ENCODE measurements at places on chromosomes 12 and 14.

DNA sequence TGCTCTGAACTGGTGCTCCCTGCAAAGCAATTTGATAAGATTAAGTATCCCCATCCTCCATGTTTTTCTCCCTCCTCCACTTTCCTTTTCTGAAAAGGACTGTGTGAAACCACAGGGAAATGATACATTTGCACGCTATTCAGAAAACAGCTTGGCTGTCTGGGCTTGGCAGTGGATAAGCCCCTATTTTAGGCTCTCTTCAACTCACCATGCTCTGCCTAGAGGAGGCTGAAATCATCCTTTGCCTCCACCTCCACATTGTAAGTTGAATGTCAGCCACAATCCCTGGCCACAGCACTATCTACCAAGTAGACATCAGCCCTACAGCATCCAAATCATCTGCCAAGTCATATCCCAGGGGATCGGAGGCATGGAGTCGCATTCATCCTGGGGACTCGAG lies 642.3 kb downstream of the RPS29 start:
- no peak for DNase-seq

- no peak for DNase-seq
Observed at GRCh38 chr12:77013091-77013490, 52.3 kb downstream of the E2F7 start.

GRCh38 chr12:124254126-124254525 lies 40.8 kb upstream of the RFLNA start:
- DNase-seq: no peak

GRCh38 chr12:123041042-123041531 lies 60.6 kb downstream of the ARL6IP4 start:
- DNase-seq: no peak

GRCh38 chr14:74223016-74223415 lies 16.2 kb upstream of the VSX2 start:
- DNase-seq: no peak

- DNase-seq: peak; percentile 51
Observed at GRCh38 chr12:96108321-96108720, 72.9 kb upstream of the LTA4H start.

GRCh38 chr12:14284184-14284722 lies 81.2 kb upstream of the ATF7IP start:
- DNase-seq: no peak

DNA sequence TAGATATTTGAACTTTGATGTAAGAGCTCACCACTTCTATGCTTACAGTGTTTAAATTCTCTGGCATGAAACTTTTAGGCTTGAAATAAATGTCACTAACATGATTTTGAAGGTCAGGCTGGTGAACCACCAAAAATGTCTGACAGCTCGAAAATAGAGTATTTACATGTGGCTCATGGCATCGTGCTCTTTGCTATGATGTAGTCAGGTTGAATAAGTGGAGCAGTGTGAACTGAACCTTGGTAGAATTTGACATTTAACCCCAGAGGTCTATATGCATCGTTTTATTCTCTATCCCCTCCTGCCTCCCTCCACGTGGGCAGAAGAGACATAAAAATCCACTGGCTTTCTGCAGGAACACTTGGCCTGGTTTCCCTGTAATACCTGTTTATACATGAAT lies 369.7 kb upstream of the ATP2B1 start:
- DNase-seq: no peak

DNA sequence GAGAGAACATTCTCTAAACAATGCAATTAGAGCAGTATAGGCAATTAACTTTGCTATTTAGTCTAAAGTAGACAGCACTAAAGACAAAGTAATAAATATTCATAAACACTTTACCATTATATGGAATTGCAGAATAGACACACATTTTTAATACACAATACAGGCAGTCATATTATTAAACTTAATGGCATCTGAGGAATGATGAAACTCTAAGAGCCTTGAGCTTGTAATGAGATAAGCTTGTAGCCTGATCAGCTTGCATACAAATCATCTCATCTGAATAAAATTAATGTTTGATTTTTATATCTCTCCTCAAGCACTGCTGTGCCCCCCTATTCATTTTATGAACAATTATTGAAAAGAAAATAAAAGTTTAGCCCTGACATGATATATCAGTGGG lies 107.6 kb downstream of the MGAT4C start:
- no peak for DNase-seq

GRCh38 chr14:22849212-22849819 lies 12.9 kb downstream of the MMP14 start:
- no peak for DNase-seq

GRCh38 chr14:89245802-89246201 lies 171.2 kb downstream of the FOXN3 start:
- DNase-seq: no peak

DNA sequence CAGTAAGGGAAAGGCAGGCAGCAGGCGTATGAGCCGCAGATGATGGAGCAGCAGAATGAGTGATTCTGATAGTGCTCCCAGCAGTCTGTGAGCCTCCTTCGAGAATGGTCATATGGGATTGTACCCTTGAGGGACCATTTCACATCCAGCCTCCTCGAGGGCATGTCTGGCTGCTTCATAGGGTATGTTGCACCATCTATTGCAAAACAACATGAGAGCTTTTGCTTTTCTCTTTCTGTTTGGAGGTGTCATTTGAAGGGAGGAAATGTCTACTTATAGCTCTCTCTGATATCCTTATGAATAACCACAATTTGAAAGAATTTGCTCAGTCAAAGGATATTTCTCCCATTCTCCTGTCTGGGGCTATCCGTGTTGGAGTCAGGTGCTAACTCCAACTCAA lies 172.8 kb downstream of the TMEM132C start:
- no peak for DNase-seq

DNA sequence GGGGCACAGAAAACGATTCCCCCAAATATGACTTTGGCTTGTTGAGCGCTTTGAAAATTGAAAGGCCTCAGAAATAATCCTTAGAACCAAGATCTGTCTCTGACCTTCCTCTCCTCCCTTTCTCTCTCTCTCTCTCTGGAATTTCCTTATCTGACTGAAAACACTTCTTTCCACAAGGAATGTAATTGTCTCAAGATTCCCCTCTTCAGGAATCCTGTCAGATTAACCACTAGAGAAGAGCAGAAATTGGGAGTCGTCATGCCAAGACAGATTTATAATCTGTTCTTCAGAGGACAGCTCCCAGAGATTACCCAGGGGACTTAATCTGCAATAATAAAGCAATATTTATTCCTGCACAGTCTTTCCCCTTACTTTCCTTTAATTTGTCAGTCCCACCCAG lies 317.6 kb downstream of the ACSS3 start:
- DNase-seq: no peak

DNA sequence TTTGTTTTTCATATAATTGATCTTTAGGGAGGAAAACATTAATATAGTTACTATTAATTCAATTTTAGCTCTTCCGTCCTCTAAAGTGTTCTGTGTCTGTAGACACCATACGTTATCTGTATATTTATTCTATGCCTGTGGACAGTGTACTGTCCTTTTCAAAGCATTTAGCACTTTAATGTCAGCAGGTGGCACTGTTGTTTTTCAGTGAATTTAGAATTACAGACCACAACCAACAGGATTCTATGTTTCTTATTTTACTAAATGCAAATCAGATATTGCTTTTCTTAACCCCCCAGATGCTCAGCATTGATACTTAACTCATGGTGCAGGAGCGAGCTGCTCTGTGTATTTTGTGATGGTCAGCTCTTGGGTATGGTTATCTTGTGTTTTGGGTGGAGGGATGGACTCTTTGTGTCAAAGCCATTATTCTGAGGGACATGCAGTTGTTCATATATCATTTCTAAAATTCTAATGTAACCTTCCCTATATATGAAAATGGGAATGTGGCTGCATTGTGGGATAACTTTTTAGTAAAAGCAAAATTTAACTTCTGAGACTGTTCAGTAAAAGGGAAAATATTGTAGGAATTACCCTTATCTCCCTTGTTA lies 65.2 kb downstream of the PAPOLA start:
- DNase-seq: no peak

GRCh38 chr12:113891739-113892520 lies 74.2 kb downstream of the RBM19 start:
- no peak for DNase-seq

GRCh38 chr12:55736780-55737580 lies 5.9 kb upstream of the GDF11 start:
- DNase-seq: peak; percentile 76

GRCh38 chr12:121793838-121794533 lies 498 bp upstream of the RHOF start:
- DNase-seq: peak; percentile 99

- DNase-seq: no peak
Observed at GRCh38 chr14:39376667-39377403, 55.4 kb downstream of the FBXO33 start.

DNA sequence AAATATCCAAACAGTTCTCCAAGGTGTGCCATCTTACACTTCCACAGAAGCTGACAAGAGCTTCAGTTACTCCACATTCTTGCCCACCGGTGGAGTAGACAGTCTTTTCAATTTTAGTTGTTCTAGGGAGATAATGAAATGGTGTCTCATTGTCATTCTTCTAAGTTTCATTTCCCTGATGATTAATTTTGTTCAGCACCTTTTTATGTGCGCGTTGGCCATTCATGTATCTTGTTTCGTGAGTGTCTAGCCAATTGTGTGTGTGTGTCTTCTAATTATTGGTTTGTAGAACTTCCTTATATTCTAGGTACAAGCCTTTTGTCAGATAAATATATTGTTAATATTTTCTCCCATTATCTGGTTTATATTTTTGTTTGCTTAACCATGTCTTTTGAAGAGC lies 63.1 kb downstream of the GLT1D1 start:
- DNase-seq: no peak

GRCh38 chr12:45329238-45329637 lies 113.3 kb downstream of the ANO6 start:
- DNase-seq: no peak

DNA sequence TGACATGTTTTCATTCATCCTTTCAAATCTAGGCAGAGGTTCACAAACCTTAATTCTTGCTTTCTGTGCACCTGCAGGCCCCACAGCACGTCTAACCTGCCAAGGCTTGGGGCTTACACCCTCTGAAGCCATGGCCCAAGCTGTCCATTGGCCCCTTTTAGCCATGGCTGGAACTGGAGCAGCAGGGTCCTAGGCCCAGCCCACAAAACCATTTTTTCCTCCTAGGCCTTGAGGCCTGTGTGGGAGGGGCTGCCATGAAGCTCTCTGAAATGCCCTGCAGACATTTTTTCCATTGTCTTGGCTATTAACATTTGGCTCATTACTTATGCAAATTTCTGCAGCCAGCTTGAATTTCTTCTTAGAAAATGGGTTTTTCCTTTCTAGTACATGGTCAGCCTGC lies 547.5 kb downstream of the KCNH5 start:
- no peak for DNase-seq

DNA sequence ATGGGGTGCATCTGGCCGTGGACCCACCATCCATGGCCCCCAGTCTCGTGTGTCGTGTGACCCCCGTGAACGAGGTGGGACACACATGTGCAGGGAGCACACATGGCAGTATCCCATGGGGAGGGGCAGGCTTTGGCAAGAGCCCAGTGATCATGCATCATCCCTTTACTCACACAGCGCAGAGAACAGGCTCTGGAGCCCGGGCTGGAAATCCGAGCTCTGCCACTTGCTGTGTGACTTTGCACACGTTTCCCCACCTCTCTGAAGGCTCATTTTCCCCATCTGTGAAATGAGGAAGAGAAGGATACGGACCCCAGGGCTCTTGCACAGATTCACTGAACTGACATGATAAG lies 119.9 kb downstream of the PHETA1 start:
- no peak for DNase-seq

GRCh38 chr12:91774434-91774921 lies 371.2 kb downstream of the BTG1 start:
- no peak for DNase-seq

DNA sequence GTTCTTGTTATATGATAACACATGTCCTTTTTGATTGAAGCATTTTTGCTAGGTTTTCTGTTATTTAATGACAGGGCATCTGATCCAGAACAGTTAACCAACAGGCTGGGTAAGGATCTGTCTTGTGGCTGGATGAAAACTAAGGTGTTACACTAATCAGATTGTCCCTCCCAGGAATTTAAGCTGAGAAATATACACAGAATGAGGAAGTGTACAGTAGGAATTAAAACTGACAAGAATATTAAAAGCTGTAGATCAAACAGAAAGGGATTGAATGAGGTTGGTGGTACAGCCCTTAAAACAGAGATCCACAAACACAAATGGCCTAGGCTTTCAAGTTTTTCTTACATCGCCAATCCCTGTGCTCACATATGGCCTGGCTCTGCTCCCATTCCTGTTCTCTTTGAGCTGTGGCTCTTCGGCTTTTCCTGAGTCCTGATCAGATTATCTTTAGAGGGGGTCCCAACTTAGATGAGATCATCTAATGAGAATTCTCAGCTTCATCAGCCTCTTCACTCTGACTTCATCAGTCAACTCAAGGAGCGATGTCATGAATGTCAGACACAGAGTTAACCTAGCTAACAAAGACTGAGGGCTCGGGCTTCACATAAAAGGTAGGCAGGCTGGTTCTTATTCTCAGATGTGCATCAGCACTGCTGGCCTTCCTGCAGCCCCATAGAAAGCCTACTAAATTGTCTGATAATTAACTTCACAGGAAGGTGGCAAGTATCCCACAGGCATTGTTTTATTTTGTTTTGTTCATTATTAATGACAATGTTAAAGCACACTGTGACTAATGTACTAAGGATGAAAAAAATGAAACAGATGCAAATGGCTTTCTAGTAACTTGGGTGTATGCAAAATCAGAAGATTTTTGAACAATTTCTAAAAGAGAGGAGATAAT lies 11.4 kb downstream of the PYGL start:
- DNase-seq: no peak

GRCh38 chr12:57888409-57889157 lies 42.1 kb upstream of the CTDSP2 start:
- DNase-seq: no peak

GRCh38 chr14:103311171-103311997 lies 22.7 kb upstream of the EIF5 start:
- DNase-seq: no peak

GRCh38 chr12:123946152-123946515 lies 26.5 kb downstream of the CCDC92 start:
- no peak for DNase-seq

DNA sequence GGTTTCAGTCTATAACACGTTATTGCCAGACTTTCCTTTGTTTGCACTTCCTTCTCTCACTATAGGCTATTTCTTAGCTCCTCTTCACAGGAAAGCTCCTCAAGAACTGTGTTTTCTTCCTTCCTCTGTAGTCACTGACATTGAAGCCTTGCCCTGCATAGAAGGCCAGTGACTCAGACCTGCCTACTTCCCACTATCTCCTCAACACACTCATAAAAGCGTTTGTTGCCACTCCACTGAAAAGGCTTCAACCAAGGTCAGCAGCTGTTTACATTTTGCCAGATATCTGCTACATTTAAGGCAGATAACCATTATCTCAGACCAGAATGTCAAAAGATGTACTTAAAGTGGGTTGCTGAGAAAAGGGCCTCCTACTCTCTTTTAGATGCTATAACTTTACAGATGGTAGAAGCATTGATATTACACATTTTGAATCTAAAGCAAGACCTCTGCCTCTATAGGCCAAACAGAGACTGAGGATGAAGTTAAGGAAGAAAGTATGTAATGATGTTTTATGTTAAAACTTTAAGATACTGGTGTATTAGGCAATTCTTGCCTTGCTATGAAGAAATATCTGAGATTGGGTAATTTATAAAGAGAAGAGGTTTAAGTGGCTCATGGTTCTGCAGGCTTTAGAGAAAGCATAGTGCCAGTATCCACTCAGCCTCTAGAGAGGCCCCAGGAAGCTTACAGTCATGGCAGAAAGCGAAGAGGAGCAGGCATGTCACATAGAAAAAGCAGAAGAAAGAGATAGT lies 233.3 kb upstream of the FLRT2 start:
- DNase-seq: no peak

- DNase-seq: no peak
Observed at GRCh38 chr12:107474639-107475539, 210.7 kb upstream of the PWP1 start.

Measured in activated naive CD8-positive, alpha-beta T cell treated with anti-CD3 and anti-CD28 coated beads, Interleukin-2, amount 10 ng/mL, durations not matched to agents 7 days and 5 days (primary cell).